ENCODE measurements at places on chromosomes 5 and 9. TPM values are rescaled to one million over a fixed set of nuclear protein-coding genes. Genes with fewer than 3 reads are reported as not detected.
A peak's percentile ranks its signal among the peaks of the same experiment; 100 is the strongest.

DNA sequence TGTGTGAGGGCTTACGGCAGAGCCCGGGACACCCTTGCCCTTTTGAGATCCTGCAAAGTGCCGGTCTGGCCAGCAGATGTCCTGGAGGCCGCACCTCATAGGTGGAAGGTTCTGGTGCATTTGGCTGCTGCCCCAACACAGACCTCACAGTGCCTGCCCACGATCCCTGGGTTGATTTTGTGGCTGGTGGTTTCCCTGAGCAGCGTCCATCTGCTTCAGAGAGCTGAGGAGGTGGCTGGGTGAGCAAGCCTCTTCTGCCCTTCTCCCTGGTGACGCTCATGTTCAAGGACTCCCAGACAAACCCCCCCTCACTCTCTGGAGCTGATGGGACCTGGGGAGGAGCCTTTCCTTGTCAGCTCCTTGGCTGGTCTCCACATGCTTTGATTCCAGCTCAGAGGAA is 18.9 kb downstream of the BNIP1 start:
- peak; percentile 38 for DNase-seq
- H3K4me1 ChIP-seq = peaks cover 4% of the 10 kb centered on the region
- peaks cover 61% of the 10 kb centered on the region for H3K36me3 ChIP-seq
- no peaks in the 10 kb centered on the region for H3K27me3 ChIP-seq

FGF10 gene
- total RNA-seq = 0.69 TPM

- DNase-seq = peak; percentile 31
- peak overlapping the region; percentile 62 for H3K27ac ChIP-seq
- H3K36me3 ChIP-seq = no peaks in the 10 kb centered on the region
- H3K27me3 ChIP-seq = peaks cover 23% of the 10 kb centered on the region
- peaks cover 18% of the 10 kb centered on the region for H3K4me1 ChIP-seq
Observed at GRCh38 chr9:87498046-87498810, 561 bp downstream of the DAPK1 start.

GRCh38 chr5:163696579-163696887 is 191.1 kb downstream of the MAT2B start:
- no peak for DNase-seq
- no peak overlapping the region for H3K4me3 ChIP-seq
- H3K27ac ChIP-seq = no peak overlapping the region
- no peaks in the 10 kb centered on the region for H3K36me3 ChIP-seq
- H3K27me3 ChIP-seq = no peaks in the 10 kb centered on the region
- H3K4me1 ChIP-seq = no peaks in the 10 kb centered on the region

- H3K36me3 ChIP-seq = no peaks in the 10 kb centered on the region
- peaks cover 14% of the 10 kb centered on the region for H3K4me1 ChIP-seq
- peak; percentile 40 for DNase-seq
- H3K27ac ChIP-seq = peak overlapping the region; percentile 94
- H3K27me3 ChIP-seq = no peaks in the 10 kb centered on the region
Observed at GRCh38 chr9:4741365-4742089, 525 bp upstream of the AK3 start.

ENC1 gene
- total RNA-seq = 5.9 TPM

DNA sequence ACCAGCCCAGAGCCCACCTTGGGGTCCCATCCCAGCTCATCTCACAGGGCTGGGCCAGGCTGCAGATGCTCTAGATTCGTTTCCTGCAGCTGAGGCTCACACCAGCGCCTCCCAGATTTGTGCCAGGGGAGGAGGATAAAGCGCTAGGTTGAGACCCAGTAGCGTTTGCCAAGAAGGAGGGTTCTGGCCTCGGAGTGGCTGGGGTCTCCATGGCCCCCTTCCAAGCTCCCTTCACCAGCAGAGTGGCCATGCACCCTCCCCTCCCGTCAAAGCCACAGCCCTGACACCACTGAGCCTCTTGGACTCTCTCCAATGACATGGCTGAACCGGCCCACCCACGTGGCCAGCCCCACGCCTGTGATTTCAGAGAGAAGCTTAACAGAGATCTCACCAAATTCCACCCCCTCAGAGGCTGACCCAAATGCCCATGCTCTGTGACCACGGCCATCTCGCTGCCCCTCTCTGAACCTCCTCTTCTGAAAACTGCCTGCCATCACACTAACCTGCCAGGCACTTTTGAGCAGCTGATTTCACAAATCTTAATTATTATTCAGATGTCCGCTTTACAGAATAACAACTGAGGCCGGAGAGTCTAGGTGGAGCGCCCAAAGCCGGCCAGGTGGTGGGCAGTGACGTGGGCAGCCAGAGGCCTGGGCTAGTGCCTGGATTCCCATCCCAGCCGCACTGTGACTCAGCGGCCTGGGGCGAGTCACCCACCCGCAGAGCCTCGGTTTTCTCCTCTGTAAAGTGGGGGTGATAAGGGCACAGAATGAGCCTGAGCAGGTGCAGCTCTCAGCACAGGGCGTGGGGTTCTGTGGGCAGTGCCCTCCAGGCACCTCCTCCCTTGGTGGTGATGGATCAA is 155.7 kb downstream of the C9orf50 start:
- H3K4me1 ChIP-seq = peaks cover 4% of the 10 kb centered on the region
- no peak overlapping the region for H3K27ac ChIP-seq
- peak; percentile 50 for DNase-seq
- H3K36me3 ChIP-seq = no peaks in the 10 kb centered on the region
- H3K4me3 ChIP-seq = no peak overlapping the region

GRCh38 chr9:137021979-137022661 is 5.9 kb downstream of the ABCA2 start:
- H3K27me3 ChIP-seq = no peaks in the 10 kb centered on the region
- H3K4me3 ChIP-seq = no peak overlapping the region
- peaks cover 11% of the 10 kb centered on the region for H3K4me1 ChIP-seq
- no peak for DNase-seq

UBE2B gene
- 192 TPM for total RNA-seq

DNA sequence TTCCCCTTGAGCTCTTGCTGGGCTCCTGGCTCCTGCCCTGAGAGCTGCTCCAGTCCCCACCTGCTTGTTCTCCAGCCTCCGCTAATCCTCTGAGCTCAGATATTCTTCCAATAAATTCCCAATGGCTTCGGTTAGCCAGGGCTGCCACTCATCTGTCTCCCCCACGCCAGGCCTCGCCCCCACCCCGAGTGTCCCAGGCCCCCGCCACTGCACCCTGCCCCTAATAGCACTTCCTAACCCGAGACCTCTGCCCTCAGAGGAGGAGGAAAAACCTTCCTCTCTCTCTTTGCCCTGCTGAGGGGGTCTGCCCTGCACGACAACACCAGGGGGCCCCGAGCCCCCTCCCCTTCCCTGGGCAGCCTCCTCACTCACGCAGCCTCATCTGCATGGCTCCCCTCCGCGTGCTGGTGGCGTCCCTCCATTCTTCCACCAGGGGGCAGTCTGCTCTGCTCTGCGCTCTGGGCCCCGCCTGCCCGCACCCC is 5.4 kb upstream of the LCN15 start:
- no peak overlapping the region for H3K27ac ChIP-seq
- no peak overlapping the region for H3K4me3 ChIP-seq
- no peak for DNase-seq
- H3K36me3 ChIP-seq = no peaks in the 10 kb centered on the region
- H3K4me1 ChIP-seq = no peaks in the 10 kb centered on the region
- no peaks in the 10 kb centered on the region for H3K27me3 ChIP-seq

C5orf46 gene
- total RNA-seq = 4.6 TPM

SHLD3 gene
- total RNA-seq = 2.0 TPM

GRCh38 chr5:50958852-50959457 is 292.5 kb downstream of the PARP8 start:
- no peak overlapping the region for H3K4me3 ChIP-seq
- H3K27ac ChIP-seq = no peak overlapping the region
- no peak for DNase-seq
- no peaks in the 10 kb centered on the region for H3K36me3 ChIP-seq
- H3K27me3 ChIP-seq = peaks cover 12% of the 10 kb centered on the region

LAMC3 gene
- 0.52 TPM for total RNA-seq

- H3K36me3 ChIP-seq = no peaks in the 10 kb centered on the region
- no peak overlapping the region for H3K4me3 ChIP-seq
- no peaks in the 10 kb centered on the region for H3K4me1 ChIP-seq
Observed at GRCh38 chr5:8824371-8824770, 721.5 kb downstream of the SEMA5A start.

- DNase-seq = peak; percentile 50
- H3K4me1 ChIP-seq = no peaks in the 10 kb centered on the region
- no peak overlapping the region for H3K4me3 ChIP-seq
- H3K27me3 ChIP-seq = no peaks in the 10 kb centered on the region
- H3K27ac ChIP-seq = peak overlapping the region; percentile 38
Observed at GRCh38 chr5:79850316-79850822, 140.7 kb downstream of the MTX3 start.

DNA sequence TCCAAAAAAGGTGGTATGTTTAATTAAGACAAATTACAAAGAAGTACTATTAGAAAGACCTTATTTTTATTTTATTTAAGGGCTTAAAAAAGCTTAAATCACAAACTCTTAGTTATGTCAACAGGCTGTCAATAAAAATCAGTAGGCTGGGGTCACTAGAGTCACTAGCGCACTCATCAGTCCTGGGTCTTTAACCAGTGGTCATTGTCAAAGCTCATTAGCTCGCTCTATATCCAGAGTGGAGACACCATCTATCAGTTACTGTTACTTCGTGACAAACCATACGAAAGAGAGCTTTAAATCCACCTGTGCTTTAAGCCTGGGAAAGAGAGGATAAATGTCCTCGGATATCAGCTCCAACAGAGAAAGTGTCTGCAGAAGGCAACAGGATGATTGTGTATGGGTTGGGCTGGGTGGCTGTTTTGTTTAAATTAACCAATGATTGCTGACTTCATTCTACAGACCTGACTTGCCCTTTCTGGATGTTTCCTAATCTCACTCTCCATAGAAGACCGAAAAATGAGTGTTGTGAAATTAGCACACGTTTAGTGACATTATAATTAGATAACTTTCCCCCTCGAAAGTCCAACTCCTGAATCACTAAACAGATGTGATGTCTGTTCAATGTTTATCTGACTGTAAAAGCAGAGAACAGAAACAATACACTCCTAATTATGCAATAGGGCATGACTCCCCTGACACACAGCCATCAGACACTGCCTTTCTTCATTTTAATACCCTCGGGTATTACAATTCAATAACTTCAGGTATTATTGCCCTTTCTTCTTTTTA is 123.6 kb upstream of the TNPO1 start:
- no peak for DNase-seq
- no peaks in the 10 kb centered on the region for H3K27me3 ChIP-seq
- no peak overlapping the region for H3K27ac ChIP-seq
- no peak overlapping the region for H3K4me3 ChIP-seq

NFIB gene
- total RNA-seq = 98.2 TPM

GRCh38 chr9:99199938-99200539 is 21.7 kb downstream of the ALG2 start:
- no peak overlapping the region for H3K27ac ChIP-seq
- H3K36me3 ChIP-seq = no peaks in the 10 kb centered on the region
- DNase-seq = no peak
- no peak overlapping the region for H3K4me3 ChIP-seq

PCDHB2 gene
- total RNA-seq = 2.3 TPM

SPACA9 gene
- 4.6 TPM for total RNA-seq

GRCh38 chr9:97502222-97502983 is 937 bp downstream of the TMOD1 start:
- H3K4me3 ChIP-seq = peak overlapping the region; percentile 83
- DNase-seq = peak; percentile 47
- H3K36me3 ChIP-seq = no peaks in the 10 kb centered on the region
- no peaks in the 10 kb centered on the region for H3K27me3 ChIP-seq

CER1 gene
- not detected for total RNA-seq

GRCh38 chr9:93431539-93432105 is 19.9 kb upstream of the FAM120A start:
- no peak for DNase-seq
- no peaks in the 10 kb centered on the region for H3K27me3 ChIP-seq
- H3K36me3 ChIP-seq = no peaks in the 10 kb centered on the region
- no peak overlapping the region for H3K27ac ChIP-seq

DNA sequence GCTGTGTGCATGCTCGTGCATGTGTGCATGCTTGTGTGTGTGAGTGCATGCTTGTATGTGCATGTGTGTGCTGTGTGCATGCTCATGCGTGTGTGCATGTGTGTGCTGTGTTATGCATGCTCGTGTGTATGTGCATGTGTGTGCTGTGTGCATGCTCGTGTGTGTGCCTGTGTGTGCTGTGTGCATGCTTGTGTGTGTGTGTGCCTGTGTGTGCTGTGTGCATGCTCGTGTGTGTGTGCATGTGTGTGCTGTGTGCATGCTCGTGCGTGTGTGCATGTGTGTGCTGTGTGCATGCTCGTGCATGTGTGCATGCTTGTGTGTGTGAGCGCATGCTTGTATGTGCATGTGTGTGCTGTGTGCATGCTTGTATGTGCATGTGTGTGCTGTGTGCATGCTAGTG is 30.3 kb upstream of the SH3PXD2B start:
- H3K36me3 ChIP-seq = no peaks in the 10 kb centered on the region
- H3K27me3 ChIP-seq = no peaks in the 10 kb centered on the region
- H3K4me1 ChIP-seq = peaks cover 20% of the 10 kb centered on the region
- no peak for DNase-seq

TMEM215 gene
- total RNA-seq = not detected

INSYN2B gene
- total RNA-seq = 0.59 TPM

Data from heart left ventricle (tissue), 16 donors.